IPS-NIHi11 (cell line): ENCODE measurements at places on chromosomes 13 and 19.
A peak's percentile ranks its signal among the peaks of the same experiment; 100 is the strongest.

DNA sequence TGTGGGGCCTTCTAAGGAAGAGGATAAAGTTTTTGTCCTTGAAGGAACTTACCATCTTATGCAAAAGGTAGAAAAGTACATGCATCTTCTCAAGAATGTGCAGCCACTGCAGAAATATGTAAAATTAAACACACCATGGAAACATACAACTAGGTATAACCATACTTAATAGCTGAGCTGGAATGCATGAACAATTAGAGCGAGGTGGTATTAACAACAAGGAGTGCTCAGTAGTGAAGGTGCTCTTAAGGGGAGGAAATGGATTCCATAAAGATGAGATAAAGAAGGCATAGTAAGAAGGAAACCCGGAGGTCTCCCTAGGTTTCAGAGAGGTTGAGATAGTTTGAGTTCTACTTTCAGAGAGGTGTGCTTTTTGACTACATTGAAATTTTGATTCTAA lies 415.9 kb downstream of the NDFIP2 start:
- no peak for DNase-seq

DNA sequence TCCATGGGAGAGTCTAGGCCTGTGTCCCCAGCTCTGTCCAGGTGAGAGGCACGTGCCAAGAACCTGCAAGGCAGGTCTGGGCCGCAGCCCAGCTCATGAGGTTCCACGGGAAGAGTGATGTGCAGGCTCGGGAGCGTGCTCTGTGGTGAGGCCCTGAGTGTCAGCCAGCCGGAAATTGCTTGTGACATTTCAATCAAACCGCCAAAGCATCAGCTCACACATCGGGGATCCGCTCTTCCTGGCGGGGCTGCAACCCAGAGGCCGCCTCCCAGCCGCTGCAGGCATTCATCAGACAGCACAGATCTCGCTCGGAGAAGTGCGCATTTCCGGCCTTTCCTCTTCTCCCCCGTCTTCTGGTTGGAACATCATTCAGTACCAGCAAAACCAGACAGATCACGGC lies 109.3 kb downstream of the KDM4B start:
- no peak for DNase-seq

DNA sequence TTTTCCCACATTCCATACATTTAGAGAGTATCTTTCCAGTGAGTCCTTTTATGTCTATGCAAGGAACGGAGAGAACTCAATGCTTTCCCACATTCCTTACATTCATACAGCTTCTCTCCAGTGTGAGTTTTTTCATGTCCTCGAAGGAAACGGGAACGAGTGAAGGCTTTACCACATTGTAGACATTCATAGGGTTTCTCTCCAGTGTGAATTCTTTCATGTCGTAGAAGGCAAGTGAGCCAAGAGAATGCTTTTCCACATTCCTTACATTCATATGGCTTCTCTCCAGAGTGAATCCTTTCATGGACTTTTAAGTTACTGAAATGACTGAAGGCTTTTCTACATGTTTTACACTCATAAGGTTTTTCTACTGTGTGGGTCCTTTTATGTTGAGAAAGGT lies 17.1 kb downstream of the ZNF823 start:
- DNase-seq: no peak

DNA sequence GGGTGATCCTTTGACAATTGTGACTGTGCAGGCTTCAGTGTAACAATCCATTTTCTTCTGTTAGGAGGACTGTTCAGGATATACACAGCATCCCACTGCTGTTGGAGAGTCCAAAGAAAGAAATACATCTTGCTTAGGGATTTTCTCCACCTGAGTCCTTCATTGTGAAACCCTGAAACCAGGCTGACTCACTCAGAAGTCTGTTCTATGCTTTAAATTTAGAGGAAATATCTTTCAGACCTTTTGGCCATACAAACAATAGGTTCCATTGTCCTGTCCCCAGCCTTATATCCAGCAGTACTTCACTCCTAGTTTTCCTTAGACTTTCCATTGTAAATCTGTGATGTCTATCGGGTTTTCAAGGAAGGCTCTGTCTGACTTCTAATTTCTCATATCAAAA lies 379.1 kb downstream of the SUCLA2 start:
- DNase-seq: no peak

DNA sequence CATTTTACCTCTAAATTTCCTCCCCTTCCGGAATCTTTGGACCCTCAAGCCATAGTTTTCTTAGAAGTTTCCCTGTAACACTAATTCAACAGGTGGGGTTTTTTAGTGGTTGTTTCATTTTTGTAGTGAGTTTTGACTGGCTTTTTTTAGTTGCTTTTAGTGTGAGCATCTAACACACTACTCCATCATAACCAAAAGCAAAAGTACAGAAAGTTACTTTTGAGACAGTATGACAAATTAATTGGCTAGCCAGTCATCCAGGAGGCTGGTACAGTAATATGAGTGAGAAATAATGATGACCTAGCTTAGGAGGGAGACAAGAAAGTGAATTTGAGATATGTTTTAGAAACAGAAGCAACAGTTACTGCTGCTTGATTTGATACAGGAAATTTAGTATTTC lies 71.5 kb downstream of the DNAJC15 start:
- DNase-seq: no peak

GRCh38 chr13:98364647-98365046 lies 187.6 kb upstream of the RNF113B start:
- no peak for DNase-seq

GRCh38 chr19:30339624-30340525 lies 32.3 kb upstream of the ZNF536 start:
- DNase-seq: no peak

- peak; percentile 5 for DNase-seq
Measured at GRCh38 chr13:61770681-61771080, 355.0 kb upstream of the PCDH20 start.

DNA sequence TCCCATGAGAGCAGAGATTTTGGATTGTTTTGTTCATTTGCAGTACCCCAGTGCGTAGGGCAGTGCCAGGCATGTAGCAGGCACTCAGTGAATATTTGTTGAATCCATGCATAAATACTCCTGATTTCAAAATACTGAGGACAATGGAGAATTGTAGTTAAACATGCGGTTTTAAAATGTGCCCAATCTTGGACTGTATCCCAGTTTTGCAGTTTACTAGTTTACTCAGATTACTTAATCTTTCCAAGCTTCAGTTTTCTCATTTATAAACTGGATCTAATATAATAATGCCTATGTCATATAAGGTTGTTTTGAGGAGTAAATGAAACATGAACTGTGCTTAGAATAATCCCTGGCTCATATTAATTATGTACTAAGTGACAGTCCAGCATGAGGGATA lies 39.0 kb downstream of the RCBTB2 start:
- DNase-seq: no peak

DNA sequence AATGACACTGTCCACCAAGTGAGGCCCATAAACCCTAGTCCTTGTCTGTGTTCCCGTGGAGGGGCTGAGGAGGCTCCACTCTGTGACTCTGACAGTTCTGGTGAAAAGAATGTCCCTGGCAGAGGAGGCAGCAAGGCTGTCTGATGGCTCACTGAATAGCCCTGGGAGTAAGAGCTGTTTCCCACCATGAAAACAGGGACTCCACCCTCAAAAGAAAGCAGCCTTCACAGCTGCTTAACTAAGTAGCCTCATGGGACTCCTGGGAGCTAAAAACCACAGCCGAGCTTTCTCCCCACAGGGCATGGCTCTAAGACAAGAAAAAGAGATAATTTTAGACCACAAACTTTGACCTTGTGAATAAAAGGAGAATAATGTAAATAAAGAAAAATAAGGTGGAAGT lies 135.1 kb upstream of the FRY start:
- peak; percentile 15 for DNase-seq
